ENCODE measurements at places on chromosomes 7 and 10.

GRCh38 chr7:945147-945555, 9.3 kb downstream of the ADAP1 start:
- DNase-seq, result no peak

DNA sequence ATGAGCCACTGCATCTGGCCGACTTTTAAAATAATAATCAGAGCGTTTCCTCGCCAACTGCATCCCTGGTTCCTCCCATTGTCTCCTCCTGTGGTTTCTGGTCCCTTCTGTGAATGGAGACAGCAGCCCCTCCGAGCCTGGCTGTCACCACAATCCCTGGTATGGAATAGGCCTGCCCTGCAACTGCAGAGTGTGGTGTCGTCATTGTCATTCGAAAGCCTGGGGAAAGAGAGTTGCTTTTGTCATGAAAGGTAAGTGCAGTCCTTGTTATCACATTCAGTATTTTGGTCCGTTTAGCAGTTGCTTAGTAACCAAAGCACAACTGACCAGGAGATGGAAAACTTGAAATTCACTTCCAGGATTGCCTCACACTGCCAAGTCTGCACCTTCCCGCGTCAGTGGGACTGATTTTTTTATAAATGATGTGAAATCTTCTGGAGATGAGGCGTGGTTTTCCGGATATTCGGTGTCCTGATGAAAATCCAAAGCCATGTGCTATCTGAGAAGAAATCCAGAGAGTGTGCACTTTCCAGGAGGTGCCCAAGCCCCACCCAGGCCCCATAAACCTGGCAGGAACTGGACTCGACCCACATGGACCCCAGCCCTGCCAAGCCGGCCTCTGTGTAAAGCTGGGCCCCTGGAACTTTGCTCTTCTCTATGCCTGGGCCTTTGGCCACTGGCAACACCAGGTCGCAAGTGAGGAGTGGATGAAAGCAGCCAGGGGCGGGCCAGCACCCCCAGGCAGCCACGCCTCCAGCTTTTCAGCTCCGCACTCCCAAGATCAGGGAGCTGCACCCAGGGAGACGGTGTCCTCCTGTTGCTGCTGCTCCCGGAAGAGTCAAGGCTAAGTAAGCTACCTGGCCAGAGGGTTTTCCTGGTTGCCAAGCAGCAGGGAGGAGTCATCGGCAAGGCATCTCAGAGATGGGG, 133.7 kb upstream of the SH2B2 start:
- DNase-seq, result peak; percentile 32

- DNase-seq, result no peak
Observed at GRCh38 chr7:5470816-5471215, 47.2 kb upstream of the TNRC18 start.

DNA sequence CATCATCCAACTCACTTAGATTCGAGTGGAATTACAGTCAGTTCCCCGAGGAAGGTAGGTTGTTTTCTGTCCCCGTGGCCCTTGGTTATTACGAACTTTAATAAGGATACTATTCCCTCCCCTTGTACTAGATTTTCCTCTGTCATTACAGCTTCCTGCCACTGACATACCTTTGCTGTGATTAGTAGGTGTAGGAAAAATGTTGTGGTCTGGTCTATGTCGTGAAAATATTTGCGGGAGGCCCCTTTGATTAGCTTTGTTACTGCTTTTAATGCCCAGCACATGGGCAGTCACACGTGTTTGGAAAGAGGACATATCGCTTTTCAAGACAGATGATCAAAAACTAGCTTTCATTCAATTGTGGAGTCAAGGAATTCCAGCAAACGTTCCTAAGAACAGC, 92.2 kb downstream of the GATA3 start:
- no peak for DNase-seq

- no peak for DNase-seq
Observed at GRCh38 chr10:121975295-121976086, 474 bp upstream of the NSMCE4A start.

DNA sequence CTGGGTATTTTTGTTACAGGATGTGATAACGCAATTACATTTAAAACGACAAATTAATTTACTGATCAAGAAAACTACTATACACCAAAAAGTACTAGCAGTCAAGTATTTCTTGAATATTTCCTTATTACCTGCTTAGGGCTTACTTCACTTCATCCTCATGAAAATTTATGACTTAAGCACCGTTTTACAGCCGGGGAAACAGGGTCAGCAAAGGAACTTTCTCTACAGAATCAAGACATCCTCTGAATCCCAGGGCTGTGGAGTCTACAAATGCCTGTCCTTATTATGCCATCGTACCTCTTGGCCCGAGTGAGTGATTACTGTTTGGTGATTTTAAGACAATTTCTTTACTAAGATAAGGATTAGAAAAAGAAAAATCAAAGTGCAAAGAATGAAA, 248.3 kb downstream of the ZMYND11 start:
- no peak for DNase-seq

DNA sequence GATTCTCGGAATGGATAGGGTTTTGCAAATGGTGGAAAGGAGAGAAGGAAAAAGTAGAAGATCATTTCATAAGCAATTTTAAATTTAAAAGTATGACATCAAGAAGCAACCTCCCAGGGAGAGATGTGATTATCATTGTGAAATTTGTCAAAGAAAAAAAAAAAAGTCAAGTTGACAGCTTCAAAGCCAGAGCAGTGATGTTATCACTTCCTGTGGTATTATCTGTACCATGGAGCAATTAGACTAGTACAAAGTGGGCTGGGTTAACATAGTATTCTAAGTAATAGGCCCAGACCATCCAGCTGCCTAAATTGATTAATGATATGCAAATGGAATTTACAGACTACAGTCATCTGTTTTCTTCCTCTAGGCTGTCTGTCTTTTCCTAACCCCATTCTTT, 84.0 kb upstream of the NPY start:
- no peak for DNase-seq

GRCh38 chr7:112152186-112152585, 54.0 kb downstream of the DOCK4 start:
- no peak for DNase-seq

- DNase-seq, result no peak
Observed at GRCh38 chr7:30869794-30870611, 41.6 kb upstream of the AQP1 start.

GRCh38 chr7:98323597-98324322, 42.3 kb downstream of the BRI3 start:
- DNase-seq, result no peak

DNA sequence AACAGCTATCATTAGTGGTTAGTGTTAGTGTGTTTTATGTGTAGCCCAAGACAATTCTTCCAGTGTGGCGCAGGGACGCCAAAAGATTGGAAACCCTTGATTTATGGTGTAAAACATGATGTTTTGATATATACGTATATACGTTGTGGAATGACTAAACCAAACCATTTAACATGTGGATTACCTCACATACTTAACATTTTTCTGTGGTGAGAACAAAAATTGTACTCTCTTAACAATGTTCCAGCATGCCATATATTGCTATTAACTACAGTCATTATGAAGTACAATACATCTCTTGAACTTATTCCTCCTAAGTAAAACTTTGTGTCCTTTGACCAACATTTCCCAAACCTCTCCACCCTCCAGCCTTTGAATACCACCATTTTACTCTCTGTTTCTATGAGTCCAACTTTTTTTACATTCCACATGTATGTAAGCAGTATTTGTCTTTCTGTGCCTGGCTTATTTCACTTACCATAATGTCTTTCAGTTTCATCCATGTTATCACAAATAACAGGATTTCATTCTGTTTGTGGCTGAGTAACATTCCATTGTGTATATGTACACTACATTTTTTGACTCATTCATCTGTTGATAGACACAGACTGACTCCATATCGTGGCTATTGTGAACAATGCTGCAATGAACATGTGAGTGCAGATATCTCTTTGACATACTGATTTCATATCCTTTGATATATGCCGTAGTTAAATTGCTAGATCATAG, 42.2 kb upstream of the MAGI2 start:
- DNase-seq, result no peak

- no peak for DNase-seq
Observed at GRCh38 chr7:157188091-157188665, 49.5 kb downstream of the UBE3C start.

DNA sequence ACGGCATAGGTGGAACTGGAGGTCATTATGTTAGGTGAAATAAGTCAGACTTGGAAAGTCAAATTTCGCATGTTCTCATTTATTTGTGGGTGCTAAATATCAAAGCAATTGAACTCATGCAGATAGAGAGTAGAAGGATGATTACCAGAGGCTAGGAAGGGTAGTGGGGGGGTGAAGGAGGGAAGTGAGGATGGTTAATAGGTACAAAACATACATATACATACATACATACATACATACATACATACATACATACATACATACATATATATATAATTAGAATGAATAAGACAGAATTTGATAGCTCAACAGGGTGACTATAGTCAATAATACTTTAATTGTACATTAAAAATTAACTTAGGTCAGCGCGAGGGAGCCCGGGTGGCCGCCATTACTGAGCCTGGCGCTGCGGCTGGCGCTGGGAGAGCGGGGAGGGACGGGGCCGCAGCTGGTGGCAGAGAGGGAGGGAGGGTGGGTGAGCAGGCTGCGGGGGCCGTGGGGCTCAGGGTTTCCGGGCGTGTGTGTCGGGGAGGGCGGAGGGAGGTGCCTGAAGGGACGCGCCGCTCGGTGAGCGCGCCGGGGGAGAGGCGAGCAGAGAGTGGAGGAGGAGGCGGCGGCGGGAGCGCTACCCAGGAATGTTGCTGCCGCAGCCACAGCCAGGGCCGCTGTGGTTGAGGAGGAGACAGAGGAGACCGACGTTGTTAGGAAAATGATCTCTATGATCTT, 85.8 kb upstream of the EGFR start:
- DNase-seq, result peak; percentile 77

DNA sequence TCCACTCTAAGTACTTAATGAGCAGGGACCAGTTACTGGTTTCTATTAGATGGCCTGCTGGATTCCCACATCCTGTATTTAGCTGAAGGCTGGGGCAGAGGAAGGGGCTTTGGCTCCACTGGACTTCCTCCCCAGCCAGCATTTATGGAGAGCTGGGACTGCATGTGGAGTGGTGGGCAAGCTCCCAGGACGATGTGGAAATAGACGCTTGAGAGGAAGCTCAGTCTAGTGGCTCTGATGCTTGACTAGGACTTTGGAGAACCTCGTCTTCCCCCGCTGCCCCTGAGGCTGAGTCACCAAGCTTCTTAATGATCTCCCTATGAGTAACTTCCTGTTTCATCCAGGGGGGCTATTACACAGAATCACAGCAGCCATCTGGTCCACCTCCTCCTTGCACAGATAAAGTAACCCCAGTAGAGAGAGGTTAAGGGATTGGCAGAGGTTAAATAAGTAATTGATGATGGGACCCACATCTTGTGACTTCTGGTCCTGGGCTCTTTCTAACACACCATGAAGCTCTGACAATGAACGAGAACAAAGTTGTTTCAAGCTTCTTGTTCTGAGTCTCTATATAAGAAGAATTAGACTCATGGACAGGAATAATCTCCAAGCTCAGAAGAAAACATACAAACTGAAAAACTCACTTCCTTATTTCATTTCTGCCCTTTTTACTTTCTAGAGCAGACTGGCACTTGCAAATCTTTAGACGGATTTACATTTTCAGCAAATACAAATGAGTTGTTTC, 126.2 kb downstream of the PRPF18 start:
- no peak for DNase-seq

GRCh38 chr7:131083781-131084180, 243.9 kb upstream of the MKLN1 start:
- DNase-seq, result no peak

- no peak for DNase-seq
Observed at GRCh38 chr7:94064541-94065191, 60.5 kb upstream of the BET1 start.

- no peak for DNase-seq
Observed at GRCh38 chr7:2542011-2542915, 13.1 kb downstream of the BRAT1 start.

- DNase-seq, result no peak
Observed at GRCh38 chr7:112779667-112780066, 10.5 kb downstream of the TMEM168 start.

GRCh38 chr10:33746836-33747268, 412.4 kb upstream of the NRP1 start:
- DNase-seq, result no peak

GRCh38 chr7:134364619-134365037, 47.9 kb upstream of the SLC35B4 start:
- DNase-seq, result no peak

- no peak for DNase-seq
Observed at GRCh38 chr10:95395947-95396449, 105.2 kb upstream of the PDLIM1 start.

GRCh38 chr7:70953796-70954195, 178.1 kb upstream of the GALNT17 start:
- no peak for DNase-seq

- DNase-seq, result no peak
Observed at GRCh38 chr10:94349327-94349726, 13.4 kb downstream of the NOC3L start.

DNA sequence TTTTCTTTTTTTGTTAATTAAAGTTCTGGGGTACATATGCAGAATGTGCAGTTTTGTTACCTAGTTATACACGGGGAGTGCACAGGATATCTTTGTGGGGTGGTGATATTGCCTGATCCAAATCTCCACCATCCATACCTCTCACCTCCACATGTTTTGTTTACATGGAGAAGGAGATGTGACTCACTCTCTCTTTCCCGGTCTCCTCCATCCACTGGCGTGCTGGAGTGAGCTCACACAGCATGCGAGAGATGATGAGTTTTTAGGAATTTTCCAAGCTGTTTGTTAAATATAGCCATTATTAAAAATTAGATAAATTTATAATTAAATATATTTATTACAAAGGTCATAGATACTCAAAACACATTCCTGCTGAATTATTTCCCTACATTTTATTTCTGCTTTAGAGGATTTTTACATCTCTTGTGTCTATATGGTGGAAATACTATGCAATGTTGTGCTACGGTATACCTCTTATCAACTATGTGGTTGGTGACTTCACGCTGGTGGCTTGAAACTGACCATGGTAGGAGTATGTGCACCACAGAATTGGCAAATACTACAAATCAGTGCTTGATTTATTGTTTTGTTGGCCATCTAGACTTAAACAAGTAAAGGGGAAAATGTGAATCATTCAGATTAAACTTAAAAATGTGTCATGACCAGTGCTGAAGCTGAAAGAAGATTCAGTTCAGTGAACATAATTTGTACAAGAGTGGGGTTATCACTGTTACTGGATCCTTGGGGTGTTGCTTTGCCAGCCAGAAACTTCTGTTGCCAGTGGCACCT, 107.9 kb upstream of the FAM180A start:
- no peak for DNase-seq

GRCh38 chr7:155453296-155454182, 4.4 kb upstream of the EN2 start:
- DNase-seq, result no peak

Data from hypothalamus (tissue), 51 donors.